DMS79 (cell line): ENCODE measurements at places on chromosomes 5 and 9.
A peak's percentile ranks its signal among the peaks of the same experiment; 100 is the strongest.

GRCh38 chr5:111472579-111472978 is 39.8 kb downstream of the STARD4 start:
- no peak for DNase-seq

- DNase-seq: no peak
Measured at GRCh38 chr9:100884518-100884917, 144.0 kb upstream of the PLPPR1 start.

DNA sequence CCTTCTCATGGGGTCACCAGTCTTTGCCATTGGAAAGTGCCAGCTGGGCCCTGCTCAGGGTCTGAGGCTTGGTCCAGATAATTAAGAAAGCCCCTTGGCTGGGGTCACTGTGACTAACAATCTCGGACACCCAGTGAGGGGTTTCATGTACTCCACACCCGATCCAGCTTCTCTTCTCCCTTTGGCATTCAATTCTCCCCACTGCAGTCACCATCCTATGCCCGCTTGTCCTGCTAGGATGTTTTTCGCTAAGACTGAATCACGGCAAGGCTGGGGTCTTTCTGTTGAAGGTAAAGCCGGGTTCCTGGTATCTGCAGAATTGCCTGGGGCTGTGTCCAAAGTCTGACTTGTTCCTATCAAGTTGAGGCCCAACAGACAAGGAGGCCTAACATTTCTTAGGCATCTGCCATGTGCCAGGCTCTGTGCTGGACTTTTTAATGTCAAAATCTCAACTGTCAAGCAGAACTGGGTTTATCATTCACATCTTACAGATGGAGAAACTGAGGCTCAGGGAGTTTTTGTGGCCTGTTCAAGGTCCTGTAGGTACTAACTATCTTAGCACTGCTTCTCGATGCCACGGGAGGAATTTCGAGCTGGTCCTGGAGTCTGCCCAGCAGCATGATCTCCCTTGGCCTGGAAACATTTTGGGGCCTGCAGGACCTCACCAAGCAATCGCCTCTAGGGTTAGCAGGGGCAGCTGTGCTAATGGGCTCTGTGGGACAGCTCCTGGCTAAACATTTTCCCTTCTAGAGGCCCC is 142.0 kb upstream of the ALDH1B1 start:
- DNase-seq: no peak

DNA sequence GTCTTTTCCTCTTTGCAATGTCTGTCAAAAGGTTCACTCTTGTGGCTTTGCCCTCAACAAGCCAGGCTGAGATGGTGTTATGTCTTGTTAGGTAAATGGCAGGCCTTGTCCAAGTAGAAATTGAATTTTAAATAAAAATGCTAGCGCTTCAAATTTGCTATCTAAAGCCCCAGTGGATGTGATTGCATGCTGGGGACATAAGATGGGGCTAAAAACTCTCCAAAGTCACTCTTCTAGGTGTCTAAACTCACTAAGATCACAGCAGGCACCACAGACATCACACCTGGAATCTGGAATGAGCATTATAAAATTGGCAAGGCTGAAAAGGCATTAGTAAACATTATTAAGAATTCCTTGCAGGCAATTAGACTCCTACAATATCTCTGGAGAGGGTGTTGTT is 262.7 kb upstream of the CLINT1 start:
- DNase-seq: no peak

GRCh38 chr5:141992349-141992963 is 20.4 kb downstream of the GNPDA1 start:
- DNase-seq: no peak

GRCh38 chr5:139664727-139665351 is 16.7 kb downstream of the CXXC5 start:
- DNase-seq: no peak

DNA sequence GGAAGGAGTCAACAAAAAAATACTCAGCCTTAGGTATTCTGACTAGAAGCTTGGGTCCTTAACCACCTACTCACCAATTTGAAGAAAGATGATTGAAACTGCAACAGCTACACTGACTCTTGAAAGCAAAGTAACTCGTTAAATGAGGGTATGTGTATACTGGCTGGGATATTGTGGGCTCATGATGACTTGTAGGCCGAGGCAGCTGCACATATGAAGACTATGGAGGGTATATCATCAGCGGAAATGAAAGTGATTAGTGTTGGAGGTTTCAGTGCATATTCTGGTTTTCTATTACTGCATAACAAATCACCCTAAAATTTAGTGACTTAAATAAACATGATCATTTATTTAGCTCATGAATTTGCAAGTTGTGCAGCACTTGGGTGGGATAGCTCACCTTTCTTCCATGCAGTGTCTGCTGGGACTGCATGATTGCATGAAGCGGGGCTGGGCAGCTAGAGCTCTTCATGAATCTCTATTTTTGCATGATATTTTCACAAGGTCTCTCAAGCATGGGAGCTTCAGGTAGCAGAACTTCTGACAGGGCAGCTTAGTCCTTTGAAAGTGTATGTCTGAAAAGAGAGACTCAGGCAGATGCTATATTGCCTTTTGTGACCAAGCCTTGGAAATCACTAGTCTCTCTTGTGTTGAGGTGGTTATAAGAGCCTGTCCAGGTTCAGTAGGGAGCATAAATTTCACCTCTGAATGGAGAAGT is 96.1 kb upstream of the CDKN2B start:
- no peak for DNase-seq

DNA sequence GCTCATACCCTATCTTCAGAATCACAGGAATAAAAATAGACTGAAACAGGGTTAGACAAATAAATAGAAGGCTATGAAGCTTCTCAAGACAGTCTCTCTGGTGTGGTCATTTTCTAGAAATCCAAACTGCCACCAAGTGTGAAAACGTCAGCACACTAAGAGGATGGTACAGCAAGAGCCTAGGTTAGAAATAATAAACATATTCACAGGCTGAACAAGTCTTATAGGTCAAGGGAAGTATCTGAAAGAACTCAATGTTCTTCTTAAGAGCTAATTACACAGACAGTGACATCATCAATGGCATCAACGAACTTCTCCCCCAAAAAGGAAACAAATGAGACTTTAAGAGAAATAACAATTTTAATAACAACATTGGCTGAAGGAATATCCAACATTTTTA is 22.7 kb upstream of the PLPP6 start:
- no peak for DNase-seq

DNA sequence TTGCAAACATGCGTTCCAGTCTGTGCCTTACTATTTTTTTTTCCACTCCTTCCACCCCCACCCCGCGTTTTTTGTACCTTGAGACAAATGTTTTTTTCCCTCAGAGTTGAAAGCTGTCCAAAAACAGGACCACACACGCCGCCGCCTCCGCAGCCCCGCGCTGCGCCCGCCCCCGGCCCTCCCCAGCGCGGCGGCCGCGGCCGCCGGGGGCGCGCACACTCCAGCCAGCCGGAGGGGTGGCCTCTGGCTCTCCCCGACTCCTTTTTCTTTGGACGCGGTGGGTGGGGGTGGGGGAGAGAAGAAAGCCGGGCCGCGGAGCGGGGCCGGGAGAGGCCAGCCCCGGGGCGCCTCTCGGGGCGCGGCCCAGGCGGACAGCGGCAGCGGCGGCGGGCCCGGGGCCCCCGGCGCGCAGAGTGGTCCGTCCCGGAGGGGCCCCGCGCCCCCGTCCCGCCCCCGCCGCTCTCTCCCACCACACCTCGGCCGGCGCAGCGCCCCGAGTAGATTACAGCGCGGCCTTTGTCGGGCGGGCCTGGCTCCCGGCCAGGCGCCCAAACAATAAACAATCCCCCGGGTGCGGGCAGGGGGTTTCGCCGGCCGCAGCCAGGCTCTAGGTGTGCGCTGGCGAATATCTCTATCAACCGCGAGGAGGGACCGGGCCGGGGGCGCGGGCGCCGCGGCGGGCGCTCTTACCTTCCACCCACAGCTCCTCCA is 10.9 kb downstream of the PTCH1 start:
- no peak for DNase-seq

DNA sequence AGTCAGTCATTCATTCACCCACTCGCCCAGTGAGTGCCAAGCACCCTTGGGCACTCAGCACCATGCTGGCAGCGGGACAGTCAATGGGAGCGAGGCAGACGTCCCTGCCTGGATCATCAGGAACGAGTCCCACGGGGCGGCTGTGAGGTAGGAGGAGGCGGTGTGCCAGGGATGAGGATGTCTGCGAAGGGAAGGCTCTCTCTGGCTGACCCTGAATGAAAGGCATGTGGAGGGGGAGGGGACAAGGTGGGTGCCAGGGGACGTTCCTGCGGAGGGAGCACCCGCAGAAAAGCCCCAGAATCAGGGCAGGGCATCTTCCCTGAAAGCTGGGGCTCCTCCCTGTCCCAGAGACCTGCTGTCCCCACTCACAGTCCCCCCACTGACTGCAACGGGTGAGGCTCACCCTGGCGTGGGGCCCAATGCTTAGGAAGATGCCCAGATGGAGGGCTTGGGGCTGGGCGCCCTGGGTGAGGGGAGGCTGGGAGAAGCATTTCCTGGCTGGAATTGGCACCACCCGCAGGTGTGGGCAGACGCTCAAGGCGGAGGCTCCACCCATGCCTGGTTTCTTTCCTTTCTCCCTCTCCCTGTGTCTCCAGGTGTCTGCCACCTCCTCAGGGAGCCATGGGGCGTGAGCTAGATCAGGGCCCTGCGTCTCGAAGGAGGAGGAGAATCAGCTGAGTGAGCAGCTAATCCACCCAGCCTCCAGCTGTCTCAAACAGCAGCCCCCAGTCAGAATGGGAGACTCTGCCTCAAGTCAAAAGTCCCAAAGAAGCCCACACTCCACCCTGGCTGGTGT is 179.0 kb upstream of the PPP1R26 start:
- DNase-seq: peak; percentile 79

DNA sequence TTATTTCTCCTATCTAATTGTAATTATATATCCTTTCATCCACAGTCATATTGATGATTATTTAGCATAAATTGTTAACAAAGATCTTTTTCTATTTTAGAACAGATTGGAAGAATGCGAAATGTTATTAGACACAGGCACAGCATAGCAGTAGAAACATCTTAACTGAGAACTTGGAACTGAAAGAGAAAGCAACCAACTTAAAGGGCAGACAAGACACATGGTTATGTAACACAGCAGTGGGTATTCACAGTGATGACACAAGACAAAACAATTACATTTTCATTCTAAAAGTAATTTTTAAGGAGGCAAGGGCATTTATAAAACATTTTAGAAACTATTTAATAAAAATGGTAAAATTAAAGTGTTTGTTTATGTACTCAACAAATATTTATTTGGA is 57.7 kb upstream of the MEF2C start:
- DNase-seq: no peak

GRCh38 chr5:74631081-74631953 is 9.2 kb downstream of the ENC1 start:
- DNase-seq: no peak

DNA sequence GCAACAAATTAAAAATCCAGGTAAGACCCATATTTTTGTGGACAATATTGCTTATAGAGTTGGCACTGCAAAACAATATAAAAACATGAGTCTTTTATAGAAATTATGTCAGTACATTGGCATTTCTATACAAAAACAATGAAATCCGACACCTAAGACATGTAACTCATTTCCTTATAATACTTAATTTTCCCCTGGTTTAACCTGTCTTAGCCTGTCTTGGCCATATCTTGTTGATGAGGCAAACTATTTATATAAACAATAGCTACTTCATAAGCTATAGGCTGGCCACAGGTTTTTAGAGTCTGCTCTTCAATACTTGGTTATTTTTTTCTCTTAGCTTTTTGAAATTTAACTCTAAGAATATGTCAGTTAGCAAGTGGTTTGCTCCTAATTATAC is 44.7 kb upstream of the IZUMO3 start:
- DNase-seq: no peak

DNA sequence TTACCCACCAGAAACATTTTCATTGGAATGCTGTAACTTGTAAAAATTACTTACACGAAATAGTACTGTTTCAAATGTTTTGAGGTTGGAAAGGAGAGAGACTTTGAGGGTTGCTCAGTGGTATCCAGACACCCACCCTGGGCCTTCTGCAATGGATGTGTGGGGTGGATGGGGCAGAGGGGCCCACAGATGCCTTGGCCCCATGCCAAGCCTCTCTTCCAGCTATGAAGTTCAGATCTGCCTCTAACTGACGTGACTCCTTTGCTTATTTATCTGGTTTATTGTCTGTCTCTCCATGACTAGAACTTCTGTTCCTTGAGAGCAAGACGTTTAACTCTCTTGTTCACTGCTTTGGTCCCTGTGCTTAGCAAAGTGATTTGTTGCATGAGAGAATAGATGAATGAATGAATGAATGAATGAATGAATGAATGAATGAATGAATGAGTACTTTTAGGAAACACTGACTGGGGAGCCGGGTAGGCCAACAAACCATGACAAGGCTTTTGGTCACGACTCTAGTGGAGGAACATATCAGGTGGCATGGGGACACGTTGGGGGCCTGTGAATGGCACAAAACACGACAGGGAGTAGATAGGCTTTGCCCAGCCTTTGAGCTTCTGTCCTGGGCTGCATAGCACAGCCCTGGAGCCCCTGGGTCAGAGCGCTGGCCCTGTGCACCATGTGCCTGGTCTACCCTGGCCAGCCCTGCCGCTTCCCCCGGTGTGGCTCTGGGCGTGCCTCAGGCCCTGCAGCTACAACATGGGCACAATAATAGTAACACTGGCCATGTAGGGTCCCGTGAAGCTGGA is 31.8 kb downstream of the AK8 start:
- no peak for DNase-seq

DNA sequence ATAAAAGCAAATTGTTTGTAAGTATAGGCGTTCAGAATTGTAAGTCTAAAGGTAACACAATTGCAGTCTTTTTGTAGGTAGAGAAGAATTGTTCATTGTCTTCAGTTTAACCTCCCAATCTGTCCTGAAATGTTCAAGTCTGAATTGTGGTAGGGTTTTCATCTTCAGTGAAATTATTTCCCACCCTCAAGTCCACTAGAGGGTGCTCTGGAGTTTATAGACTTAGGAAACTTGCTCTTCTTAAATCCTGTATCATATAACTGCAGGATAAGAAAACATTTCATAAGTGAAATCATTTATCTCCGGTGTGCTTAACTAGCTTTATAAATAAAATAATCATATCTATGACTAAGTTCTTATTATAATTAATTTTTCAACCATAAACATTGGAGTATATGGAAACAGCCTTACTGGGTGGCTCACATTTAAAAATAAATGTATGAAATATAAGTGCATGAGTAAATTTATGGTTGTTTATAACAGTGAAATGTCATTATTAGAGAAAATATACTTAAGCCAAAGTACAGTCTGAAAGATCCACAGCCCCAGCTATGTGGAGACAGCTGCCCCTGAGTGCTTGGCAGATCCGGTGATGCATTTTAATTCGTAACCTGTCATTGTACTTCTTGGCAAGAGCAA is 182.4 kb upstream of the OTULINL start:
- DNase-seq: no peak

DNA sequence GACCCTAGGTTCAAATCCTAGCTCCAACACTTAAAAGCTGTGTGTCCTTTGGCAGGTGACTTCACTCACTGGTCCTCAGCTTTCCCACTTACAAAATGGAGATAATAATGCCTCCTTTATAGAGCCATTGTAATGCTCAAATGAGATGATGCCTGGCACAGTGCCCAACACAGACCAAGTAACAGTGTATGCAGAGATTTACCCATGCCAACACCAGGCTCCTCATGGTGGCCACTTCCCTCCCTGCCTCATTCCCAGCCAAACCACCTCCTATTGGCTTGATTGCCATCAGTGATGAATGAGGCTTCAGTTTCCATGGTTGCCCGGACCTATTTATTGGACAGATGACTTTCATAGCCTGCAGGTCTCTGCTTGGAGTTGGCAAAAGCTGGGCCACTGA is 469.4 kb downstream of the CDK5RAP2 start:
- DNase-seq: no peak

GRCh38 chr5:151121665-151122064 is 35.9 kb downstream of the ANXA6 start:
- no peak for DNase-seq
